ENCODE measurements at places on chromosomes 7 and 10.

- no peak for DNase-seq
These were observed 920.5 kb downstream of the KCNMA1 start for GRCh38 chr10:76717141-76717540.

- peak; percentile 66 for DNase-seq
These were observed 6.6 kb upstream of the INSIG1 start for GRCh38 chr7:155291045-155291530.

DNA sequence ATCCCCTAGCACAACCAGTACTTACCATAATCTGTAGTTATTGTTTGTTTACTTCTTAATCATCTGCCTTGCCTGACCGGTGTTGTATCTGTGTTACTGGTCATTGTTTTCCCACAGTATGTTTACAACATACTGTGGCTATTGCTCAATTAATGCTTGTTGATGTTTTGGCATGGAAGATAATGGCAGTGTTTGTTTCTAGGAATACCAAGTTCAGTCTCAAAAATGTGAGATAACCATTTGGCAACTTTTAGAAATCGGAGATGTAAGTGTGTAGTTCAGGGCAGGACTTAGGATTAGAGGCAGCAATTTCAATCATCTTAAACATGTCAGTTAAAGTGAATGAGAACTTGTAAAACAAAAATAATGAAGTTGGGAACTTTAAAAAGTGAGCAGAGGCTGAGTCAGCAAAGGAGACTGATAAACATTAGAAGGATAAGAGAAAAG is 8.2 kb downstream of the MINDY3 start:
- DNase-seq = no peak

- DNase-seq = peak; percentile 16
These were observed 819 bp downstream of the HYCC1 start for GRCh38 chr7:23012908-23013714.

DNA sequence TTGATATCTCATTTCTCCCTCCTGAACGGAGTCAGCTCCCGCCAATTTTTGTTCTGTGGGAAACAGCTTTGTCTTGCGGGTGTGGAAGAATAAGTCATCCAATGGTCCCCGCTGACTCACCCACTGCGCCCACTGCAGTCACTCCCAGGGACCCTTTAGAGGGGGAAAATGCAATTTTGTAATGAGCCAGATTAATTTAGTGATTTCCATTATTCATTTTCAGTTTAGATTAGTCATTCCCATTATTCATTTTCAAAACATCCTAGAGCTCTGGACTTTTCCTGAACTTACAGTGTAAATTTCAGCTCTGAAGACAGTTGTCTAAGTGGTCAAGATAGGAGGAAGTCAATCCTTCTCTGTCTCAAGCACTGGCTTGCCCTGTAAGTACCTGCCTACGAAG is 154.9 kb upstream of the TMEM72 start:
- no peak for DNase-seq

- no peak for DNase-seq
These were observed 23.2 kb downstream of the PNLIPRP3 start for GRCh38 chr10:116450861-116451260.

- peak; percentile 33 for DNase-seq
These were observed 177.9 kb downstream of the RPS24 start for GRCh38 chr10:78211561-78212051.

DNA sequence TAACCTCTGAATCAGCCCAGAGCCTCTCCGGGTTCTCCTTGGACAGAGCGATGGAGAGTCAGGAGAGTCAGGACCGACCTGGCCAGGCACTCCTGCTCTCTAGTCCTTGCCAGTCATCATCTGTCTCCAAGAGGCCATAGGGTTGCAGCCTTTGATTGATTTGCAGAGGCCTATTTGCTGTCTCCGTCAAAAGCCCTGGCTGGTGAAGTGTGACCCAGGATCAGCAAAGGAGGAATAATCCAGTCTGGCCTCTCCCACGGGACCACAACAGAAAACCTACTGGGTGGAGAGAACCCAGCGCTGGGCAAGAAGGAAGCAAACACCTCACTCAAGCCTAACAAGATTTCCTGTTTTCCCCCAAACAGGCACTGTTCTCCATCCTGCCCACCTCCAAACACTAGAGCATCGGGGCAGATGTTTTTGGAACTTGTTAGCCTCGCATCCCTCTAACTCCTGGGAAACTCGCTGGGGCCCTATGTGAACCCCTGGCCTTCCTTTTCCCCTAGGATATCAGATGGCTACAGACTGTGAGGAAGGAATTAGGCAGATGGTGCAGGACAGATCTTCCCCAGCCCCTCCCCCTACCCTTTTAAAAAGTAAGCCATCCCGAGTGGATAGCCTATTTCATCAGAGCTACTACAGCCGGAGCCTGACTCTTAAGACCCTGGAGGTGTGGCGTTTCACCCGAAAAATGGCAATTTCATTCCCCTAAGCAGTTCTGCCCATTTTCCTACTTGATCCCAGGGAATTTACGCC is 54.3 kb downstream of the PODXL start:
- no peak for DNase-seq

- no peak for DNase-seq
These were observed 13.9 kb upstream of the SH2D4B start for GRCh38 chr10:80523773-80524172.

GRCh38 chr10:4094751-4095150 is 309.7 kb upstream of the KLF6 start:
- no peak for DNase-seq

- DNase-seq = peak; percentile 54
These were observed 1.5 kb upstream of the SKIDA1 start for GRCh38 chr10:21526860-21527597.

DNA sequence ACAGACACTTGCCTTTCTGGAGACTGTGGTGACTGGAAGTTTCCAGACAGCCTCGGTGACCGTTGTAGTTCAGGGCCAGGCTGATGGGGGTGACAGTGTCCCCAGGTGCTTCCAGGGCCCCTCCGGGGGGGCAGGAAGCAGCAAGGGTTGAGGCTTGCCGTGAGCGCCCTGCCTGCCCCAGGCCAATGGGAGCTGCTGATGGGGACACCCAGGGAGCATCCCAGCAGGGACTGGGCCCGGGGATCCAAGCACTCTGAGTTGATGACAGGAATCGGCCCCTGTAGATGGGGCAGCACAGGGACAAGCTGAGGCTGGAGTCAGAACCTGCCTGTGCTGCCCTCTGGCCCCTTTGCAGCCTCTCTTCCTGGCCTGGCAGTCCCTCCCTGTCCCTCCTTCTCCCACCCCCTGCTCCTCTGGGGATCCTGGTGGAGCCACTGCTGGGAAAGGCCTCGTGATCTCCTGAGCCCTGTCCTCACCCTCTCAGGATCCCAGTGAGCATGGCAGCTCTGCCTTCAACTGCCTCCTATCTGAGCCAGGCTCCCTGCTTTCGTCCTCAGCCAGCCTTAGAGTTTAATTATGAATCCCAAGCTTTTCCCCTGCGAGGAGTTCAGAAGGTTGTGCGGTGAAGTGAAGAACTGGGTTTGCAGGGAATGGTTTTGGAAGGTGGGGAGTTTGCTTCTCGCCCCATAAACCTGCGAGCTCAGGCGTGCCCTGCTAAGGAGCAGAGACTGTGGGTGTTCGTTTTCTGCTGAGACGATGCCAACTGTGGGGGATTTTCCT is 84.7 kb downstream of the ADCY1 start:
- no peak for DNase-seq

DNA sequence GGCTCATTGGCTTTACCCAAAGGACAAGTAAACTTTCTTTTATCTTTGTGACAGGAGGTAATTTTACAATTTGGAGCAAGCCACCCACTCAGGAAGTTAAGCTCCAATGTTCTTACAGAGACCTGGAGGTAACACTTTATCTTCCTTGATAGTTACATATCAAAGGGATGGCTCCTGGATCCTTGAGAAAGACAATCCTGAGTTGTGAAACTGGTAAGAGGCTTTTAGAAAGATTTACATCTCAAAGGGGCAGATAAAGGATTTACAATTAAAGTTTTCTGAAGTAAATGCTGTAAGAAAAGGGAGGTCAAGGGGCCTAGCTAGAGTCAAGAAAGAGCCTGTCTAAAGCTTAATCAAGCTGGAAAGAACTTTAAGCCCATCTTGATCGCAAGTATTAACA is 124.4 kb upstream of the ZNF804B start:
- DNase-seq = no peak

DNA sequence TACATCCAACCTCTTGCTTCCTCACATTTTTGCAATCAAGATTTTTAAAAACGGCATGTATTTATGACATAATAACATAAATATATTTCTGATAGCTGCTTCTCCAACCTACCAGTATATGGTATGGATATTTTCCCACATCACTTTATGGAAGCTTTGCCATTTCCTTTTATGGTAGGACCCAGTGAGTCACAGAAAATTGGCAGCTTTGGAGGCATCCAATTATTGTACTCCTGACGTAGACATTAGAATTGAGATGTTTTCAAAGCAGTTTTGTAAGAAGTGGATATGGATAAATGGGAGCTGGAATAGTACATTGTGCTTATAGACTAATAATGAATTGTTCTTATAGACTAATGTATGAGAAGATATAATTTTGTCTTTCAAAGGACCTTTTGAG is 23.8 kb upstream of the BICC1 start:
- DNase-seq = no peak

- DNase-seq = no peak
These were observed 143.3 kb downstream of the KCNMA1 start for GRCh38 chr10:77494327-77494726.

- DNase-seq = no peak
These were observed 184.8 kb upstream of the PDE1C start for GRCh38 chr7:32255036-32255435.

DNA sequence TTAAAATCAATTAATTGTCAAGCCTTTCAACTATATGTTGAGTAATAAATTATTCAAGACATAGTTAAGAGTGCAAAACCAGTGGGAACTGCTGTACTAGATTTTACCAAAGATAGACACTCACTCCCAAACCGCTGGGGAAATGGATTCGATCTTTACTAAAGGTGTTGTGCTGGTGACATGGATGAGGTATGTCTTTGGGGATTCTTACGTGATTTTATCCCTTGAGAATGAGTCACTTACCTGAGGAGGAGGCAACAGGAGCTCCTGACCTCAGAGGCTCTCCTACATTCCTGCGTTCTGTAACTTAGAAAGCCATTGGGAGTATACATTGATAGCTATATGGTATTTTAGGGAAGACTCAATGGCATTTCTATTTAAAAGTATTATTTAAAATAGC is 165.5 kb downstream of the PKD1L1 start:
- no peak for DNase-seq

DNA sequence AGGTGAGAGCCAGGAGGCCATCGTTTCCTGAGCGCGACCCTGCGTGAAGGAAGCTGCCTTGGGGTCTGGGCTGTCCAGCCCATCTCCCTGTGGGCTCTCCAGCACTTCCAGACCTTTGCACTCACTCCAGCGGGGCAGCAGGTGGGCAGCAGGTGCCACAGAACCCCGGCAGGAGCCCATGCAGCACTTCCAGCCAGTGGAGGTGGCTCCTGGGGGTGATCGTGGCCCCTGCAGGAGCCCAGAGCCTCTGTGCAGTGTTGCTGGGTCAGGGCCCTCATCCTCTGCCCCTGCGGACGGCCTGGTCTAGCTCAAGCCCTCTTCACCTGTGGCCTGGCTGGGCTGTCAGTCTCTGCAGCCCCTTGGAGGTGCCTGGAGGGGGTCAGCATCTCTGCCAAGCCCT is 59.9 kb downstream of the PWWP2B start:
- DNase-seq = no peak

DNA sequence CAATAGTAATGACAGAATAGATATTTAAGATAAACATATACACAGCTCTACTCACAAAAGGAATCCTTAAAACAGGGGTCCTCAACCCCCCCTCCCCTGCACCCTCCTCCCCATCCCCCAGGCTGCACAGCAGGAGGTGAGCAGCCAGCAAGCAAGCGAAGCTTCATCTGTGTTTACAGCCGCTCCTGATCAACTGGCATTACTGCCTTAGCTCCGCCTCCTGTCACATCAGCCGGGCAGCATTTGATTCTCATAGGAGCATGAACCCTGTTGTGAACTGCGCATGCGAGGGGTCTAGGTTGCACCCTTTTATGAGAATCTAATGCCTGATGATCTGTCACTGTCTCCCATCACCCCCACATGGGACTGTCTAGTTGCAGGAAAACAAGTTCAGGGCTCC is 65.5 kb downstream of the SMURF1 start:
- no peak for DNase-seq

- no peak for DNase-seq
These were observed 344.7 kb downstream of the NEBL start for GRCh38 chr10:20552382-20552781.

DNA sequence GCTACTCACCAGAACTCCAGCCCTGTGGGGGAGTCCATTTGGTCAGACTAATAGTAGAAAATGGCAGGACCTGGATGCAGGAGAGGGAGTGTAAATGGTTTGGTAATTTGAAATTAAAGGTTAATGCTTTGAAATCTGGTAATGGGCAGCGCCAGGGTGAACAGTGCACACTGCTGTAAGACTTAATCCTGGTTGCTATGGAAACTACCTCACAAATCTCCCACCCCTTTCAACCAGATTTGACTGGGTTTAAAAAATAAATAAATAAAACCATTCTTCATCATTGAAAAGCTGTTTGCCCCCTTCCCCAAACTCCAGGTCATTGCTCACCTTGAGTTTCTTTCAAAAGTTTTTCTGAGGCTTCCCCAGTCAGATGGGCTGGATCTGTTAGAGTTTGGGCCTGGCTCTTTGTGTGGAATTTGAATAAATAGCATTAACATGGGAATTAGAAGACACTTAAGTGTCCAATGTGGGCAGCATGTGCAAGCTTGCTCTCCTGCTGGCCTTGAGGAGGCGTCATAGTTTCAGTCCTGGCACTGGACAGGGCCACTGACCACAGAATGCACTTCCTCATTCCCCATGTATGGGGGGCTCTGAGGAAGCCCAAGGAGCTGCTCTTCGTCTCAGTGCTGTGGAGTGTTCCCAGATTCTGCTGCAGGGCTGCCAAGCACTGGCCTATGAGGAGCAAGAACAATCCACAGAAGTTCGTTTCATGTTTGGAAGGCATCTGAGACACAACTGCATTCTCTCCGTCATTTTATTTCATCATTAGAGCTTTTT is 90.7 kb downstream of the LRRC4 start:
- no peak for DNase-seq

GRCh38 chr7:127998671-127999070 is 32.6 kb downstream of the LRRC4 start:
- DNase-seq = no peak
